ENCODE measurements at places on chromosomes 3 and 15. TPM values are rescaled to one million over a fixed set of nuclear protein-coding genes. Genes with fewer than 3 reads are reported as not detected.

DNA sequence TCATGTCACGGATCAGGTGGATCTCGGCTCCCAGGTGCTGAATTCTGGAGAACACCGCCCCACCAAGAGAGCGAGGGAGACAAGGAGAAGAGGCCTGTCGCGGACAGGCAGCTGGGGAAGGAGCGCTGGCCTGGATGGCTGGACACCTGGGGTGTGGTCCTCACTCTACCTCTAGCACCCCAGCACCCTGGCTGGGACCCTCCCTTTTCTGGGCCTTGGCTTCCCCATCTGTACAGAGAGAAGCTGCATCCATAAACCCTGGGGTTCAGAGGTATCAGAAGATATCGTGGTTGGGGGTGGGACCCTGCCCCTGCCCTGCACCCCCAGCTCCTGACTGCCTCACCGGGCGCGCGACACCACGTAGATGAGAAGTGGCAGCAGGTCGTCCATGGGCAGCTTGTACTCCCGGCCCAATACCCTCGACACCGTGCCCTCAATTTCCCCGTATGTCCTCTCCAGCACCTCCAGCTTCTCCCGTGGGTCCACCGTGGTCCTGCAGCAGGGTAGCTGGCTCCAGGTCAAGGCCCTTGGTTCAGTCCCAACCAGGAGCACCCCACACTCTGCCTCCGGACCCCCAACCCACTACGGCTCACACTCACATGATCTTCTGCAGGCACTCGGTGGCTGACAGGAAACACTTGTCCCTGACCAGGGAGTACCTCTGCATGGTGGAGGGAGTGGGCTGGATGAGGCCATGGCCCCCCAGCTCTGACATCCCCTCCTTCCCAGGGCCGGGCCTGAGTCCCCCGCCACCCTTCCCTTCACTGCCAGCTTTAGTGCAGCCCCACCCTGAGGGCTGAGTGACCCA is 21.7 kb downstream of the ALS2CL start:
- DNase-seq = peak; percentile 12

DNA sequence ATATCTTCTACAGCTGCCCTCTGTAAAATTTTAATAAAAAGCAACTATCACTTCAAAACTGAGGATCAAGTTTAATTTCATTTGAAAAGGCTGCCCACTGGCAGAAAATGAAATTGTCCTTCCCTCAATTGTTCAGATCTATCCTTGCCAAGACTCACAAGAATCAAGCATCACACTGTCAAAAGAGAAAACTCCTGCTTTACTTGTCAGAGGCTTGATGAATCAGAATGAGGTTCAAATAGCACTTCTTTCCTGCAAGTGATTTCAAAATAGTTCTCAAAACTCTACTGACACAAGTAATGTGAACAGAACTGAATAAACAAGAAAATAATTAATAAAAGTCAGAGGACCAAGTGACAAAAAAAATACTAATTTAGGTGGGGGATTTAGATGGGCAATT is 70.6 kb downstream of the GOLIM4 start:
- DNase-seq = no peak

The GPR149 gene
- not detected for total RNA-seq

DNA sequence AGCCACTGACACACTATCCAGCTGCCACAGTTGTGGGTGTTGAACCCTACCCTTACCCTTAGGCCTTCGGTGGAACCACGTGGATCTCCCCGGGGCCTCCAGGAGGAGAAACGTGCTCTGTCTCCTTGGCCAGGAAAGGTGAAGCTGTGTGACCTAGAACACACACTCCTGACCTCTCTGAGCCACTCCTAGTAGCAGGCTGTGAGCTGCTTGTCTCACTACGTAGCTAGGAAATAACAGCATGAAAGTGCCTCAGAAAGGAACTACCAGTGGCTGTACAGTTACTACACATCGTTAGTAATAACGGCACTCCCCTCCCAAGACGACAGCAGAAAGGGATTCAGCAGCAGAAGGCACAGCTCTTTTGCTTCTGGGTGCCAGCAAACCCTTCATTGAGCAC is 36.2 kb upstream of the SLC6A6 start:
- DNase-seq = no peak

The PXYLP1 gene
- total RNA-seq = 28.7 TPM

The CCDC54 gene
- not detected for total RNA-seq

The ECT2 gene
- total RNA-seq = 2.6 TPM

- DNase-seq = peak; percentile 30
Observed at GRCh38 chr15:63915873-63916771, 82.4 kb upstream of the HERC1 start.

DNA sequence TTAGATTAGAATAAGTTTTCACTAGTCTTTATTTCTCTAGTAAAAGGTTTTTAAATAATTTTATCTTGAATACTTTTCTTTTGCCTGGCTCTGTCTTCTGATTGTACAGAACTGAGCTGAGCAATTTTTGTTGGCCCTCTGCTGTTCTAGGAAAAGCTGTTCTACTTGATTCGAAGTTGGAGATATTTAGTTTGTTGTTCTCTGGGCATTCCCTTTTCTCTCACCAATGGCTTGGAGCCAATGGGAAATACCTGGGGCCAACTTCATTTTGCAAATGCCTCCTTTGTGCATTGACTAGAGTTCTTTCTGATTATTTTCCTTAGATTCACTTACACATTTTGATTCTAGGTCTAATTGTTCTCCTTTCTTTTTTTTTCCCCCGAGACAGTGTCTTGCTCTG is 16.5 kb downstream of the ABHD5 start:
- DNase-seq = no peak

DNA sequence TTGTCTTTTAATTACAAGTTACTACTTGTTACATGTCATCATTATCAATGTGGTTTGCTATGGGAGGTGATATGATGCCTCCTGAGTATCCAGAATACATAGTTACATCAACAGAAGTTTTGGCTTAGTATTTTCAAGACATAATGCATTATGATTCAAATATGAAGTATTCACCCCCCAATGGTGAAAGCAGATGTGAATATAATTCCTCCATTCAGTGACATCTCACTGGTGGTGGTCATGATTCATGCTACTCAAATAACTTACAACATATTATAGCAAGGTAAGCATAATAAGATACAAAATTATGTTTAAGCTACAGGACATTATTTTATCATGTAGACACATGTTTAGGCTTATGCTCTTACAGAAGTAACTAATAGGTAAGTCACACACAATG is 34.9 kb upstream of the TTBK2 start:
- no peak for DNase-seq

- DNase-seq = no peak
Observed at GRCh38 chr3:111848283-111848682, 10.8 kb upstream of the PHLDB2 start.
